Activated CD4-positive, alpha-beta T cell treated with anti-CD3 and anti-CD28 coated beads, Interleukin-2, Interleukin-4, amounts not matched to agents 100 ng/mL and 50 ng/mL, durations not matched to agents 16 hours and 8 hours (primary cell): ENCODE measurements at places on chromosomes 13 and 19.
A peak's percentile ranks its signal among the peaks of the same experiment; 100 is the strongest.

- no peak for DNase-seq
Measured at GRCh38 chr19:48368936-48369335, 4.8 kb downstream of the SYNGR4 start.

DNA sequence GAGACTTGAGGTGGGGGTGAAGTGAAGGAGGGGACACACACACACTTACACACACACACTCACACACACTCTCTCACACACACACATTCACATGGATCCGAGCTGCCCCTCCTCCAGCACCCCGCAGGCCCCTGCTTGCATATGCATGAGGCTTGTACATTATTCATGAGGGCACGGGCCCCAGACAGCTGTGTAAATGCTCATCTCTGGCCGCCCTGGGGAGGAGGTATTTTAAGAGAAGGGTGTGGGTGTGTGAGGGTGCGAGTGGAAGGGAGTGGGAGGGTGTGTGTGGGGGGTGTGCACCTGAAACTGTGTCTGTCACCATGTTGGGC, 2.4 kb downstream of the NCAN start:
- no peak for DNase-seq

DNA sequence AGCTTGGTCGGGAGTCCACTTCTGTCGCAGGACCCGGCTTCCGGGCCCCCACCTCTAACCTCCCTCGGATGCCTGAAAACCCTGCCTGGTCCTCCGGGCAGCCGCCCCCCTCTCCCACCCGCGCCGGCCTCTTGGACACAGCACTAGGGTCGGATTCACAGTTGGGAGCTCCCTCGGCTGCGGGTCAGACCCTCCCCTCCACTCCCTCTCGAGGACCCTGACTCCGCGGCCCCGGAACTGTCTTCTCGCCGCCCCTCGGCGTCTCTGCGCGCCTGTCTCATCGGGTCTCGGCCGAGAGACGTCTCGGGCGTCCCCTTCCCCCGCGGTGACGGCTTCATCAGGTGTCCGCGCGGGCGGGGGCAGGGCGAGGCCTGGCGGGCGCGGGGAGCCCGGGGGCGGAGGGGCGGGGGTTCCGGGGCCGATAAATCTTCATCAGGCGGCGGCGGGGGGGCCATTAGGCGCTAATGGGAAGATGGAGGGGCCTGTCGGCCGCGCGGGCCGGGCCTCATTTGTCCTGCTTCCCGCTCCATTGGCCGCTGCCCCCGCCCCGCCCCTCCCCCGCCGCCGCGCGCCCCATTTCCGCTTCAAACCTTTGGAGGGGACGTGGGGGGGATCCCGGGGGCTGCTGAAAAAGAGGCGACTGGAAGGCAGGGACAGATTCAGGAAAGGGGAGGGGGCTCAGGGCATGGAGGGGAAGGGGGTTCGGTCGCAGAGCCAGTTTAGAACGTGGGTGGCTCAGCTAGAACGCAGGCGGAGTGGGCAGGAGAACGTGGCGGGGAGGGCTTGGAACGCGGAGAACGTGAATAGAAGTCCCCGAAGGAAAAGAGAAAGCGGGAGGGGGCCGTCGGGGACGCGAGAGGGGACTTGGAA, 11.8 kb upstream of the ERFL start:
- no peak for DNase-seq

DNA sequence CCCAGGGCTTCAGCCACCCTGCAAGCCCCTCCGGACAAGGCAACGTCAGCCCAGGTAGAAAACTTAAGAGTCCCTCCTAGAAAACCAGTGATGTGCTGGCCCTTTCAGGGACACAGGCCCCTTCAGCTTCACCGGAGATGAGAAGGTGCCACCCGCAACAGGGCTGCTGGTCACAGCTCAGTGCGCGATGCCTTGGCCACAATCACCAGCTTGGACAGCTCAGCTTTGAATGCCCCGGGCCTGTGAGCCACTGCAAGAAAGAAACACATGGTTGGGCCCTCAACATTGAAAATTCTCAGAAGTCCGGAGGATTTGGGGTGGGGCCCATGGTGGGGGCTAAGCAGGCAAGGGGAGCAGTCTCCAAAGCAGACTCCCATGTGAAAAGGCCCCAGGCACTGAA, 12.3 kb downstream of the MYDGF start:
- DNase-seq: no peak

- DNase-seq: peak; percentile 47
Measured at GRCh38 chr19:2289714-2290435, 7.9 kb upstream of the PEAK3 start.

- no peak for DNase-seq
Measured at GRCh38 chr19:51031880-51032225, 2.9 kb downstream of the KLK12 start.

GRCh38 chr13:83340170-83340569, 542.1 kb downstream of the SLITRK1 start:
- no peak for DNase-seq

DNA sequence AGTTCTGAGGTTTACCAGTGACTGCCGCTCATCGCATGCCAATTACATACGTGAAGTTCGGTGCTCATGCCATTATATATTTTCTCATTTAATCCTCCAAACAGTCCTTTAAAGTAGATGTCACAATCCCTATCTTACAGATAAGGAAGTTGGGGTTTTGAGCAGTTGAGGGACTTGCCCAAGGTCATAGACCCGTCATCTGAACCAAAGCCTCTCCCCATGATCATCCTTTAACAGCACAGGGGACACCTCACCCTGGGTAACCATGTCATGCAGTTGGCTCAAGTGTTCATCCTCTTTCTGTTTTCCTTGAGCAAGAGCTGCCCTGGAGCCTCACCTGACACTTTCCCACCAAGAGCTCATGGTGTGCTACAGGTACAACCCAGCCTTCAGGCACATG, 69.1 kb downstream of the HSPH1 start:
- no peak for DNase-seq
